Placental pericyte (primary cell): ENCODE measurements at places on chromosomes 2 and 18. TPM values are rescaled to one million over a fixed set of nuclear protein-coding genes. Genes with fewer than 3 reads are reported as not detected.

Gene VWA3B
- not detected in 2 replicates for total RNA-seq

Gene IL1B
- total RNA-seq = 183 and 305 TPM in 2 replicates

Gene B4GALT6
- total RNA-seq = 6.1 and 9.3 TPM in 2 replicates

Gene GNAL
- total RNA-seq = 0.14 TPM in 1 of 2 replicates, not detected in the other

Gene DUSP11
- 24.9 and 33.5 TPM in 2 replicates for total RNA-seq

Gene MSH6
- 53.4 and 54.3 TPM in 2 replicates for total RNA-seq
